Cardiac atrium fibroblast (primary cell): ENCODE measurements at places on chromosomes 1 and 21. TPM values are rescaled to one million over a fixed set of nuclear protein-coding genes. Genes with fewer than 3 reads are reported as not detected.

Gene SLC9A1
- 9.2 and 23.0 TPM in 2 replicates for total RNA-seq

Gene RERE
- total RNA-seq: 17.5 and 28.7 TPM in 2 replicates

Gene ESRRG
- total RNA-seq: not detected in 2 replicates

Gene AKIRIN1
- total RNA-seq: 38.9 and 39.5 TPM in 2 replicates

Gene CD53
- total RNA-seq: 0.36 TPM in 1 of 2 replicates, not detected in the other

Gene LGR6
- not detected in 2 replicates for total RNA-seq

Gene MXRA8
- 121 and 139 TPM in 2 replicates for total RNA-seq

Gene CELA3A
- not detected in 2 replicates for total RNA-seq

Gene LRRC40
- 14.3 and 20.4 TPM in 2 replicates for total RNA-seq

Gene ARHGEF19
- 4.5 and 11.4 TPM in 2 replicates for total RNA-seq

Gene GBP4
- total RNA-seq: 0.54 and 0.81 TPM in 2 replicates

Gene TMEM54
- total RNA-seq: 18.8 and 25.4 TPM in 2 replicates

Gene TSPAN1
- total RNA-seq: 0.49 TPM in 1 of 2 replicates, not detected in the other

Gene AMPD2
- 74.8 and 93.0 TPM in 2 replicates for total RNA-seq

Gene FNDC5
- total RNA-seq: 0.16 and 13.5 TPM in 2 replicates

Gene OPRD1
- not detected in 2 replicates for total RNA-seq

Gene DHX9
- total RNA-seq: 67.2 and 99.1 TPM in 2 replicates

Gene SH2D2A
- 0.18 TPM in 1 of 2 replicates, not detected in the other for total RNA-seq

Gene NRAS
- total RNA-seq: 43.7 and 47.1 TPM in 2 replicates

Gene AVPR1B
- not detected in 2 replicates for total RNA-seq

Gene HES3
- not detected in 2 replicates for total RNA-seq

Gene SCMH1
- total RNA-seq: 16.0 and 19.1 TPM in 2 replicates

Gene OR2G6
- not detected in 2 replicates for total RNA-seq
